ENCODE measurements at places on chromosomes 7 and 10. TPM values are rescaled to one million over a fixed set of nuclear protein-coding genes. Genes with fewer than 3 reads are reported as not detected.

Gene SEMA3A
- polyA plus RNA-seq, result 31.4 TPM

Gene NFE2L3
- polyA plus RNA-seq, result 4.9 TPM

Gene AKR1C4
- not detected for polyA plus RNA-seq

Gene HOXA5
- polyA plus RNA-seq, result 6.4 TPM

Gene TAS2R41
- polyA plus RNA-seq, result not detected

Gene MTURN
- 85.9 TPM for polyA plus RNA-seq

Gene STEAP1B
- 2.5 TPM for polyA plus RNA-seq

Gene SYNPO2L
- 222 TPM for polyA plus RNA-seq

Gene PPRC1
- 34.8 TPM for polyA plus RNA-seq

Gene GPER1
- polyA plus RNA-seq, result 9.4 TPM

Gene PNLIPRP3
- not detected for polyA plus RNA-seq

Gene NKX1-2
- not detected for polyA plus RNA-seq

Gene HOXA4
- polyA plus RNA-seq, result 24.5 TPM

Gene CYP2E1
- polyA plus RNA-seq, result 0.86 TPM

Gene PLEKHS1
- polyA plus RNA-seq, result 0.12 TPM

Gene MRC1
- 14.9 TPM for polyA plus RNA-seq

Gene TEX36
- polyA plus RNA-seq, result not detected

Gene GPR158
- polyA plus RNA-seq, result 0.07 TPM

Gene ITPRID1
- 0.56 TPM for polyA plus RNA-seq

Gene AASS
- 21.2 TPM for polyA plus RNA-seq

Gene MBL2
- not detected for polyA plus RNA-seq

Gene VAX1
- polyA plus RNA-seq, result 0.08 TPM

Gene CDC14C
- polyA plus RNA-seq, result not detected

Gene RBM17
- polyA plus RNA-seq, result 126 TPM

Gene ZNF853
- polyA plus RNA-seq, result 15.3 TPM

Gene C10orf67
- 0.24 TPM for polyA plus RNA-seq

Gene DLX6
- polyA plus RNA-seq, result not detected

Gene GIMAP7
- polyA plus RNA-seq, result 8.9 TPM

Gene ZNF365
- polyA plus RNA-seq, result 0.16 TPM

Gene FGFBP3
- polyA plus RNA-seq, result 1.8 TPM

Gene ZNF107
- polyA plus RNA-seq, result 5.5 TPM

Gene UCMA
- polyA plus RNA-seq, result 1.2 TPM

Gene MTERF1
- 11.3 TPM for polyA plus RNA-seq

Gene PLEKHA1
- polyA plus RNA-seq, result 36.3 TPM

Measured in muscle of back (tissue), 13 donors.